Endothelial cell (in vitro differentiated cells): ENCODE measurements at places on chromosomes 1 and 21. TPM values are rescaled to one million over a fixed set of nuclear protein-coding genes. Genes with fewer than 3 reads are reported as not detected.

GRCh38 chr1:75797273-75797588, 549 bp downstream of the MSH4 start:
- no peak for DNase-seq
- H3K27me3 ChIP-seq = peaks cover 1% of the 10 kb centered on the region
- H3K4me3 ChIP-seq = no peak overlapping the region
- H3K27ac ChIP-seq = no peak overlapping the region
- H3K4me1 ChIP-seq = no peaks in the 10 kb centered on the region

- H3K27ac ChIP-seq = no peak overlapping the region
- H3K4me3 ChIP-seq = no peak overlapping the region
- peaks cover 5% of the 10 kb centered on the region for H3K4me1 ChIP-seq
- no peak for DNase-seq
- H3K36me3 ChIP-seq = peaks cover 4% of the 10 kb centered on the region
- H3K27me3 ChIP-seq = peaks cover 2% of the 10 kb centered on the region
Measured at GRCh38 chr1:220040028-220040596, 6.2 kb downstream of the EPRS1 start.

GRCh38 chr1:26083208-26083607, 15.8 kb upstream of the TRIM63 start:
- no peak for DNase-seq
- no peaks in the 10 kb centered on the region for H3K4me1 ChIP-seq
- no peaks in the 10 kb centered on the region for H3K36me3 ChIP-seq
- H3K27me3 ChIP-seq = peaks cover 4% of the 10 kb centered on the region

SPRR2B gene
- not detected for total RNA-seq

ESPN gene
- 0.36 TPM for total RNA-seq

DNA sequence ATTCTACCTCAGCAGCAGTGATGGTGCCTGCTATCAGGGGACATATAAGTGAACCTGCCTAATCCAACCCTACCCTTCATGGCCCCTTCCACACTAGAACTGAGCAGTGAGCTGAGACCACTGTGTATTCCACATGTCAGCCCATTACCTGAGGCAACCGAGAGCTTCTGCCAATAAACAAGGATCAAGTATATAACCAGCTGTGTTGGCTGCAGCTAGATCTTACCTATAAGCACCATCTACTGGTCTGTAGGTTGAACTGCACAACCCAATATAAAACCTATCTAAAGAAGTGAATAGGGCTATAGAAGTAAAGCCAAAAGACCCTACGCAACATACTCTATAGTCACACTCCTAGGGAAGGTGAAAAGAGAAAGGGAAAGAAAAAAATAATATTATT, 376.9 kb downstream of the HHIPL2 start:
- H3K27me3 ChIP-seq = no peaks in the 10 kb centered on the region
- H3K4me3 ChIP-seq = no peak overlapping the region
- DNase-seq = no peak
- no peak overlapping the region for H3K27ac ChIP-seq

DNA sequence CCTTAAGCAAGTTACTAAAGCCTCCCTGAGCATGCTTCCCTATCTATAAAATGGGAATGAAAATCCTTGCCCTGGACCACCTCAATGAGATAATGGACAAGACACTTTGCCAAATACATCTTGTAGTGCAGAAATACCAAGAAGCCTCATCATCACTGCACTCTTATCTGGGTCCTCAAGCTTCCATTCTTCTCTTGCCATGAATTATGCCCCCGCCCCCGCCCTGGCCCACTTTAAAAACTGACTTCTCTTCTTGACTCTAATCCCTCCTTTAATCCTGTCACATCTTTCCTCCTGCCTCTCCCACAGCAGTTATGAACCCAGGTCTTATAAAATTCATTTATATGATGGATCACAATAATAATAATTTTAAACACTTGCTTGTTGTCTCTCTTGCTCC, 14.8 kb downstream of the ARHGEF11 start:
- peaks cover 10% of the 10 kb centered on the region for H3K4me1 ChIP-seq
- H3K27ac ChIP-seq = no peak overlapping the region
- peaks cover 4% of the 10 kb centered on the region for H3K27me3 ChIP-seq
- peaks cover 13% of the 10 kb centered on the region for H3K36me3 ChIP-seq

TEDDM1 gene
- not detected for total RNA-seq

GRCh38 chr1:230752407-230752806, 5.2 kb downstream of the CAPN9 start:
- H3K27me3 ChIP-seq = peaks cover 12% of the 10 kb centered on the region
- DNase-seq = no peak
- H3K36me3 ChIP-seq = no peaks in the 10 kb centered on the region
- H3K4me1 ChIP-seq = peaks cover 6% of the 10 kb centered on the region
- no peak overlapping the region for H3K4me3 ChIP-seq

GPR161 gene
- total RNA-seq = 40.9 TPM

GRCh38 chr1:53583021-53583867, 124.0 kb downstream of the DMRTB1 start:
- H3K4me1 ChIP-seq = peaks cover 3% of the 10 kb centered on the region
- H3K4me3 ChIP-seq = no peak overlapping the region
- DNase-seq = no peak
- peaks cover 4% of the 10 kb centered on the region for H3K27me3 ChIP-seq

DNA sequence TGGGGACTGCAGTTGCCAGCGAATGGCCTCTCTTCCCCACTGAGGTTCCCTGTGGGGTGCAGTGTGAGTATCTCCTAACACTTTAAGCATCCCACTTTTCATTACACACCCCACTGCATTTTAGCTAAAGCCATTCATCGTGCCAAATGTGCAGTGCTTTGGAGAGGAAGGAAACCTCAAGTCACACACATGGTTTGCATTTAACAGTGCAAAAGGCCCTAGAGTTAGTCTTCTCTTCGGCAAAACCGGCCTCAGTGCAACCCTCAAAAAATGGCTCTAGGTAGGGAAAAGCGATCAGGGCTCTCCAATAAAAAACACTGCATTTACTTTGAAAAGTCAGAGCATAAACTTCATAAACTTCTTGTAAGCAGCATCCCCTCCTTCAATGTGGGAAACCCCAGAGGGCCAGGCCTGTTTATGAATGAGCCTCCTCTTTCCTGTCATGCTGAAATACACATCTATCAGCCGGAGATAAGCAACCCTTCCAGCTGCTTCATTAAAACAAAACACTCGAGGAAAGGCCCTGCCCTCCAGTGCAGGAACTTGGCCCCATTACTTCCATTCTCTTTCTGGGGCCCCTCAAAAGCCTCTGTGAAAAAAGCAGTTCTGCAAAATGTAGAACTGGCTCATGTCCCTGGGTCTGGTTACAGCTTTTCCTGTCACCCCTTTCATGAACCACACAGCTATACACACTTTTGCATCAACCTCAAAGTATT, 184.0 kb downstream of the CDC7 start:
- DNase-seq = no peak
- peaks cover 8% of the 10 kb centered on the region for H3K36me3 ChIP-seq
- H3K4me3 ChIP-seq = no peak overlapping the region
